ENCODE measurements at places on chromosomes 5 and 9.

GRCh38 chr5:152164860-152165259 is 240.2 kb upstream of the GLRA1 start:
- no peak for DNase-seq

GRCh38 chr9:32644698-32645097 is 9.2 kb upstream of the TAF1L start:
- DNase-seq: no peak

DNA sequence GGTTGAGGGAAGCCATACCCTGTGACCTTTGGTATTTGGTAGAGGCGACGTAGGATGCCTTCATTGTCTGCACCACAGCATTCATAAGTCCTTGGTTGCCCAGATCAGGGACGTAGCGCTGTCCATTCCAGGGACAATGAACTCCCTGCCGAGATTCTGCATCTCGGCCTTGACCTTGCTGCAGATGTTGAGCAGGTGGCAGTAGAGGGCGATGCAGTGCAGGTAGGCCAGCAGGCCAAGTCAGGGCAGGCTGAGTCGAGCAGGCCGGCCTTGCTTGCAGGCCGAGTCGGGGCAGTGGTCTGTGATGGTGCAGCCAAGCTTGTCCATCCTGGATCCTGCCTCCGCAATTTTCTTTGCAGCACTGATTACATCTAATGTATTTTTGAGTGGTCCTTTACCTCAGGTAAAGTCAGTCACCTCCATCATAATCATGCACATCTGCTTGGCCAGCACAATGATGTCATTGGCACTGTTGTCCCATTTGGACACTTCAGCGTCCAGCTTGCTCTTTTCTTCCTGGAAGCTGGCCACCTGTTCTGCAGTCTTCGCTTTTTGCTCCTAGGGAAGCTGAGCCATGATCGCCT is 93.4 kb upstream of the CCDC112 start:
- DNase-seq: no peak

DNA sequence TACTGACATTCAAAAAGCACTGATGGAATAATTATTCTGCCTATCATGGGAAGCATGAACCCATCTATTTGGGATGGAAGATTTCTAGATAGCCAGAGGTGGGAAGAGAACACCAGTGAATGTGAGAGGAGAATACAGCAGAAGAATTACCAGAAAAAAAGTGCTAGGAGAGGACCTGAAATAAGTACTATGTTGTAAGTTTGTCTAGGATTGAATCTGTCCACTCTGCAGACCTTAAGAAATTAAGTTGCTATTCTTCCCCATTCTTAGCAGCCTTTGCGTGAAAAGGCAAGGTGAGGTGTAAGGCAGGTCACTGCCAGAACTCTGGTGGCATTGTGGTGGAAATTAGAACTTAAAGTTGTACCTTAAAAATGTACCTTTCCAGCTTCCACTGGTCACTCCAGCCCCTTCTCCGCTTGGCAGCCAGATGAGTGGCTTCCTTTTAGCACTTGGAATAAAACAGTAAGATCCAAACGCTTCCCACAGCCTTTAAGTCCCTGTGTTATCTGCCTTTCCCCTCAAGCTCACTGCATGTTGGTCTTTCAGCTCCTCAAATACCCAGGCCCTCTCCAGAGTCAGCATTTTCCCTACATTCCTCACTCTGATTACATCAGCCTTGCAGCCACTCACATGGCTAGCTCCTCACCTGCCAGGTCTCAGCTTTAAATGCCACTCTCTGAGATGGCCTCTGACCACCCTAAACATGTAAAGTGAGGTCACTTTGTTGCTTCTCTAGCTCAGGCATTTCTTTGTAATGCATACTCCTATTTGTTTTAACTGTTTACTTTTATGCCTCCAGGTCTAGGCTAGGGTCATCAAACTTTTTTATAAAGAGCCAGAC is 253.0 kb downstream of the EPB41L4A start:
- no peak for DNase-seq

GRCh38 chr9:33332011-33332410 is 41.7 kb downstream of the NFX1 start:
- no peak for DNase-seq

DNA sequence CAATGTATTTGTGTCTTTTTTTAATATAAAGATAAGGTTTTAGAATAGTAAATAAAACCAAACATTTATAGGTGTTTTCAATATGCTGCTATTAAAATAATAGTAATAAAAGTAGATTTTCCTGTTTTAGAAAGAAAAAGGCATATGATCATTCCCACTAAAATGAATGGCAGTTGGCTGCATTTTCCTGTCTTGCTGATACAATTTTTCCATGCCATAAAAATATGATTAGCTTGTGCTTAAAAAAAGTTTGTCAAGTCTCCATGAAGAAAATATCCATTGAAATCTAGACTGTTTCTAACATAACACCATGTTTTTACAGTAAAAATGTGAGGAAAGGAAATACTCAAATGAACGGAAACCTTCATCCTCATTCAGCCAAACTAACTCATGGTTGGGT is 65.0 kb downstream of the FBXL7 start:
- DNase-seq: no peak

DNA sequence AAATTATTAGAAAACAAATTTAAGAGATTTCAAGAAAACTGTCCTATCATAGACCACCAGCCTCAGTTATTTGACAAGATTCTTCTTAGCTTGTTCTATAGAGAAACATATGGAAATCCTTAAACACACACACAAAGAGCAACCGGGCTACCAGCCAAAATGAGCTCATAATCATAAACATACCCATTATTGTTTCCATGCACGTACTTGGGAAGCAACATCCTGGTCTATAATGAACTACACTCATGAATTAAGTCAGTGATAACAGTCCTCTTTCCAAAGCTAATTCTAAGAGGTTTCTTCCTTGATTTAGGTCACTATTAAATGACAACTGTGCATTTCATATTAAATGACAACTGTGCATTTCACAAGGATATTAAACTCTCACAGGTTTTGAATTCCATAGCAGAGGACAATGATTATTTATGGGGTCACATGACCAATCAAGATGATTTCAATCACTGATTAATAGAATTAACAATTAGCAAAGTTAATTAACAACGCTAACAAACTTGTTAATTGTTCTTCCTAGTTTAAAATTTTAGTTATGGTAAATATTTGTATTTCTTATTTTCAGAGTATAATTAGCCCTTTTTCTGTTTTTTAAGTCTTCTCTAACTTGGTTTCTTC is 77.0 kb downstream of the OXCT1 start:
- DNase-seq: no peak

DNA sequence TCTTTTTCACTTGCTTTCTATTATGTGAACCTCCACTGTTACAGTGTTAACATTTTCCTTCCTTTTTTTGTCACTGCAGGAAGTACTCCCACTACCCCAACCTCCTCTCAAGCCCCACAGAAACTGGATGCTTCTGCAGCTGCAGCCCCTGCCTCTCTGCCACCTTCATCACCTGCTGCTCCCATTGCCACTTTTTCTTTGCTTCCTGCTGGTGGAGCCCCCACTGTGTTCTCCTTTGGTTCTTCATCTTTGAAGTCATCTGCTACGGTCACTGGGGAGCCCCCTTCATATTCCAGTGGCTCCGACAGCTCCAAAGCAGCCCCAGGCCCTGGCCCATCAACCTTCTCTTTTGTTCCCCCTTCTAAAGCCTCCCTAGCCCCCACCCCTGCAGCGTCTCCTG is 18.8 kb downstream of the NUP214 start:
- no peak for DNase-seq

DNA sequence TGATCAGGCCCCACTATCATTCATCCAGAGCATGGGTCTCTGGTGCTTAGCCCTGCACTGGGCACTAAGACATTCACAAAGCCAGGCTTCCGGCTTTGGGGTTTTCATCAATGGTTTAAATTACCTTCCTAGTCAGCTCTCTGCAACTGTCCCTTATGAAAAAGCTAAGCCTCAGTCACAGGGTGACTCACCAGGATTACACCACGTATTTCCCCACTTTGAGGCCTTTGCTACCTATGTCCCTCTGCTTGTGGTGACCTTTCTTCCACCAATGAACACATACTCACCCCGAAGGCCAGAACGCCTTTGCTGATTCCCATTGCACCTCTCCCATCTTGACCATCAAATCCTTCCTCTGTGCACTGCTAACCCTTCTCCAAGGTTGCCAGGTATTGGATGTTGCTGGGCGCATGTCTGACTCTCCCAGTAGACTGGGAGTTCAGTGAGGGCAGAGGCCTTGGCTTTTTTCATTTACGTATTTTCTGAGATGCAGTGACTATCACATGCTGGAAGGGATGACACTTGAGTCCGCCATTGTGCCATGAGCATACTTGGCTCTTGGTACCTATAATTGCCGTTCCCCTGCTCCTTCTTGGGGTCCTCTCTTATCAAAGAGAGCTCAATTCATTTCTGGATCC is 58.7 kb upstream of the TNFSF8 start:
- no peak for DNase-seq

- no peak for DNase-seq
Observed at GRCh38 chr5:60677850-60678664, 21.9 kb downstream of the DEPDC1B start.

DNA sequence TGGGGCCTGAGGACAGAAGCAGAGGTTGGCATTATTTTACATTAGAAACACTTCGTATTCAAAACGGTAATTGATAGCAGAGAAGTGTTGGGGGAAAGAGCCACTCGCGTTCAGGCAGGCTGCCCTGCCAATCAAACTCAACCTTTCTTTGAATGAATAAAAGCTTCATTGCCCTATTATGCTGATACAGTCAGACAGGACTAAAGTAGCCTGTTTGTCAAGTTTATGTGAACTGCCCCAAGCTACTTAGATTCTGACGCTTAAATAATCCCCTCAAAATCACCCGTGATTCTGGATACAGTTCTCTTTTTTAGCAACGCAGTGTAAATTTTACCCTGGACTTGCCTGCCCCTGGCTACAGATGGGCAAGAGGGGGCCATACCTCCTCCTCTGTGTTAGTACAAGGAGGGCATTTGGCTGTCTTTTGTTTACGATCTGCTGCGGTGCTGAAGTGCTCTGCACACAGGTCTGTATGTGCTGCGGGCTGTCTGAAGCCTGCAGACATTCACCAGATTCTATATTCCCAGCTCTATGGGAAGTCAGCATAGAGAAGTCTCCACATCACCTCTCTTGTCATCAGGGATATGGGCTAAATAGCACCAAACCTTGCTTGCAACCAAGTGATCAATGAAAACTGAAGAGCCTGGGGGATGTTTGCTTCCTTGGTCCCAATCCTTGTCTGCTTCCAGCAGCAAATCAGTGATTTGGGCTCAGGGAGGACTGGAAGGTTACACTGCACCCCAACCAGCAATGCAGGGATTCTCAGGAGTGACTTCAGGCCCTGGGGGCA is 218.4 kb downstream of the EBF1 start:
- no peak for DNase-seq

DNA sequence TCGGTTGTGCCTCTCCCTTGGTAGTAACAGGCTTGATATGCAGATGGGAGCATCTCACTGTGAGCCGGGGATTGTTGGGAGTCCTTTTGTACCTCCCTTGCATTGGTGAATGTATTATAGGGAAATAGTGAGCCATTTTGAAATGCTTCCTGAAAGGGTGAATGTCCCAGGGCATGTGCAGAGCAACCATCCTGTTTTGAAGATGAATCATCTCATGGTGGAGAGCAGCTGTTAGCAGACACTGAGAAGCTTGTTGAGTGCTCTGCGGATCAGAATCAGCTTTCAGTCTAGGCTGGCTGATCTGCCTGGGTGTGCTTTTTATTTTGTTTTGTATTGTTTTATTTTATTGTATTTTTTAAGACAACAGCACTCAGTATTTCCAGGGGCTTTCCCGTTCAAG is 29.7 kb downstream of the SLC36A1 start:
- DNase-seq: no peak

DNA sequence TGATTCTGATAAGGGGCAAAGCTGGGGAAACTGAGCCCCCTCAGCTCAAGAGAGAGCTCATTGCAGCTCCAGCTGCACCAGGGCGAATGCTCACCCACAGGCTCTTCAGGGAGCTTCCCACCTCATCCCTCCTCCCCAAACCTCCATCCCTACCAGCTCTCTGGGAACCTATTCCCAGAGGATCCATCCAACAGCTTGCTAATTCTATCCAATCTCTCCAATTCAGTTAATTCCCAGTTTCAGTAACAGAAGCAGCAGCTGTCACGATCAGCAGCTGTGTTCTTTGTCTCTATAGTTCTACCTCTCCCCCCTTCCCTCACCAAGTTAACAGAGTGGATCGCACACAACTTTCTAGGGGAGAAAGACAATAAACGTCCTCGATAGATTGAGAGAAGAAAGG is 135.5 kb upstream of the EFNA5 start:
- no peak for DNase-seq

- peak; percentile 76 for DNase-seq
Observed at GRCh38 chr9:126722252-126722921, 82.5 kb upstream of the ZBTB43 start.

DNA sequence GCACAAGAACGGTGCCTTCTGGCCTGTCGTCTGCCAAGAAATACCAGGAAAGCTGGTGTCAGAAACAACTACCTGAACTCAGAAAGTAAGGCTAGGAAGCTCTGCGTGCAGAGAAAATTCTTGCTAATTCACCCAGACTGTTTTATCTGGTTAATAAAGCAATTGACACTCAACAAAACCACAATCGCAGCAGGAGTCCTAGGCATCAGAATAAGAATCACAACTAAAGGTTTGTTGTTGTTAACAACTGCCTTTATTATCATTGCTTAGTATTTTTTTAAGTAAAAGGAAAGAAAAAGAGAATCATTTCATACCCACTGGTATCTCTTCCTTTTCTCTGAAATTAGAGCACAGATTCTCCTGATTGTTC is 3.9 kb upstream of the ISL1 start:
- DNase-seq: no peak

DNA sequence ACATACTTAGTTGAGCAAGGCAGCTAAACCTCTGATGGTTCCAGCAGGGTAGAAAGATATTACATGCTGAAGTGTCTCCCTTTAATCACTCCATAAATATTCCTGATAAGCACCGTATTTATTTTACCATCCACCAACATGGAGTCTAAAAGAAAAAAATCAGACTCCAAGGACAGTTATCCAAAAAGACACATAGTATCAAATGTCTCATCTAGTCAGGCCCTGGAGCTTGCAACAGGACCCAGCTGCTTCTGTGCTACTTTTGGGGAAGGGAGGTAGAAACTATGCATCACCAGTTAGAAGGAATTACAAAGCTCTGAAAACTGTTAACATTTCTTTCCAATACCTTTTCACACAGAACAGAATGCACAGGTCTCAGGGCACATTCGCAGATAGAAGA is 88.1 kb downstream of the S1PR3 start:
- no peak for DNase-seq

- DNase-seq: no peak
Observed at GRCh38 chr5:53052499-53052898, 57.1 kb downstream of the MOCS2 start.

DNA sequence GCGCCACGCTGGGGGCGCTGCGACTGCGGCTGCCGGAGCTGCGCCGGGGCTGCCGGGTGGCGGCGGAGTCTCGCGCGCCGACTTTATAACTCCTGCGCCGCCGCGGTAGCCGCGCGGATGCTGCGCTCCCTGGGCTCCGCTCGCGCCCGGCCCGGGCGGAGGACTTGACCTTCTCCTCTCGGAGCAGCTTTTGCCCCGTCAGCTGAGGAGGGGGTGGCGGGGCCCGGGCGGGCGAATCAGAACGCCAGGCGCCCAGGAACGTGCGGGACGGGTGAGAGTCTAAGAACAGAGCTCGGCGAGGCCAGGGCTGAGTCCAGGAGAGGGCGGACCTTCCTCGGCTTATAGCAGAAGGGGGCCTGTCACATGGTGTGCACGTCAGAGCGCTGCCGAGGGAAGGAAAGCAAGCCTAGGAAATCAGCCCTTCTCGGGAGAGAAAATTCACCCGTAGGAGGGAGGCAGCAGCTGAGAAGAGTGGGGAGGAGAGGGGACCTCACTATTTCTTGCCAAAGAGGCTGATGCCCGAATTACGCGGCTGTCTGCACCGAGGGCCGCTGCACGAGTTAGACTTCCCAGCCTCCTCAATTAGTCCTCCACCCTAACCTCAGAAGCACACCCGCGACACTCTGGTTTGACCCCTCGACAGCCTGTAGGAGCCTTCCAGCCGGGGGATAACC is at the start of gene FOXD1:
FOXD1 (minus strand) TSS at position 315 of the 674 bp plus-strand sequence. CDS start 415 bp downstream, outside the sequence.
- DNase-seq: no peak

All from stimulated activated CD8-positive, alpha-beta memory T cell treated with anti-CD3 and anti-CD28 coated beads, Interleukin-7, amount 100 ng/mL, for 1 hour (primary cell).